Astrocyte of the spinal cord (primary cell): ENCODE measurements at places on chromosomes 2 and 18.

- no peak for DNase-seq
Measured at GRCh38 chr2:239605976-239606375, 205.2 kb upstream of the HDAC4 start.

DNA sequence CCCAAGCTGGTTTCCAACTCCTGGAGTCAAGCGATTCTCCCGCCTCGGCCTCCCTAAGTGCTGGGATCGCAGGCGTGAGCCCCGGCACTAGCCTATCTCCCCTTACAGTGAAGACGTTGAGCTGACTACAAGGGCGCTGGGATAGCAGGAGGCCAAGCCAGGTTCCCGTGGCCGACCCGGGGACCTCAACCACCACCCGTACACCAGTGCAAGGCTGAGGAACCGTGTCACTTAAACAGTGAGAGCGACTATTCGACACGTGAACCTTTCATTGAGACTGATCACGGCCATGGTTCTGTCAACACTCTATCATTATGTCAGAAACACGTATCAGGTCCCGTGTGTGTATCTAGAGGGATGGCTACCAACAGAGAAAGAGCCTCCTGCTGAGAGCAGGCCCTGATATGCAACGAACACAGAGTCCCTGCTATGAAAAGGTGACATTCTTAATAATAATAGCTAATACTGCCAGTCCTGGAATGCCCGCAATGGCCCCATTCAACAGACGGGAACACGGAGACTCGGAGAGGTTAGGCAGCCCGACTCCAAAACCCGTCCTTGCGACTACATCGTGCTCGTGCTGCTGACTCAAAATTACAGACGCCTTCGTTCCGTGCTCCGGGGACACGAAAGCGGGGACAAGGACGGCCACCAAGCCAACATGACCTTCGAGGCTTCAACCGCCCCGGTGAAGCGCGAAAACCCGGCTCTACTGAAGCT, 833 bp downstream of the AFG3L2 start:
- DNase-seq: no peak

- DNase-seq: no peak
Measured at GRCh38 chr2:65527451-65528240, 95.2 kb upstream of the SPRED2 start.

GRCh38 chr2:72033636-72034035, 114.0 kb downstream of the CYP26B1 start:
- no peak for DNase-seq

DNA sequence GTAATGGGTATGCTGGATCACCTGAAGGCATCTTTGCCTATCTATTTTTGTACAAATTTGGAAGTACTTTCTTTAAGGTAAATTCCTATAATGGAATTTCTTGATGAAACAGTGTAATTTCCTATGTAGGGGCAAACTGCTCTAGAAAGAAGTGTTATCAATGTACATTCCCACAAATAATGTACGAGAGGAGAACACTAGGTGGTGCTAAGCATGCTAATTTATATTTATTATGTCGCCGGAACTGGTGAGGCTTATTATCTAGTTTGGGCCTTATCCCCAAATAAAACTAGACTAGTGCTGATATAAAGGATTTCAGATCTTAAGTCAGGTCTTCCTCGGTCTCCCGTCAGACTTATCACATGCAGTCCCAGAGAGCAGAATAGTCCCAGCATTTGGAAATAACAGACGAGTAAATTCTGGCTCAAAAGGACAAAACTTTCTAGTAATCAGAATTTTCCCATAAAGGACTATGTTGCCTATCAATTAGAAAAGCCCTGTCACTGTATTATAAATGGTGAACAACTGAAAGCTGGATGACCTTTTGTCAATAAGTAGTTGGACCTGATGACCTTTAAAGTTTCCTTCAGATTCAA, 86.9 kb upstream of the RBBP8 start:
- no peak for DNase-seq

DNA sequence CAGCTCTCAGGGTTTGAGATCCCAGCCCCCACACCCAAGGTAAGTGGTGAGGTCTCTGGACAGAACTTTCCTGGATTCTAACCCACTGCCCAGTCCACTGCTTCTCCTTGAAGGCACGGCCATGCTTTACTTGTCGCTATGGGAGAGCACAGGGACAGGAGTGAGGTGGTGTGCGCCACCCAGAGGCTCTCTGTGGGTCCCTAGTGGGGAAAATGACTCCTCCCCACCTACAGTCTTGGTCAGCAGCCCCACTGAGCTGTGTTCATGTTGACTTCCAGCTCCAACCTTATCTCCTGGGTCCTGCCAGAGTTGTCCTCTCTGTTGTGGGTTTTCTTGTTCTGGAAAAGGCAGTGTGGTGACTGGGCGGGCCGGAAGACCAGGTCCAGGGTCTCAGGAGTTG, 11.1 kb downstream of the TET3 start:
- DNase-seq: no peak

- DNase-seq: no peak
Measured at GRCh38 chr2:71464389-71464788, 11.0 kb downstream of the DYSF start.

DNA sequence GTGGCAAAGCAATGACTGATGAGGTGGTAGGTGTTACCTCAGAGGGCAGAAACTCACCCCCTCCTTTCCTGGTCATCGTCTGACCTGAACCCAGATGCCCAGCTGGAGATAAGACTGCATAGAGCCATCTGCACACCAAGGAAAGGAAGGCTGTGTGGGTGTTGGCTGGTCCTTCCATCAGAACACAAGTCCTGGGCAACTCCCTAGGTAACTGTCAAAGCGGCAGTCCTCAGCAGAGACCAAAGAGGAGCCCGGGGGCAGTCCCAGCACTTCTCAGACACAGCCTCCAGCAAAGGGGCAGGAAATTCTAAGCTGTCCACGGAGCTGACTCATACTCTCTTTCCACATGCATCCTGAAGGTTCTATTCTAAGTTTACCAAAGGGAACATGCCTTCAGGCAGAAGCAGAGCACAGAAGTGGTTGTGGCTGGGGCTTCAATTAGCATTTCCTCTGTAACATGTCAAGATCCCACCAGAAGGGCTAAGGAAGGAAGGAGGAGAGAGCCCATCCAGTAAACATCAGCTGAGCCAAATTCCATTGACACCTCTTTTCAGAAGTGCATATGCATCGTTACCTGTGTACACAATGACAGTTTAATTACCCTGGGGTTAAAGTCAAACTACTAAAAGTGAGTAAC, 54.7 kb downstream of the SPRED2 start:
- DNase-seq: peak; percentile 75

DNA sequence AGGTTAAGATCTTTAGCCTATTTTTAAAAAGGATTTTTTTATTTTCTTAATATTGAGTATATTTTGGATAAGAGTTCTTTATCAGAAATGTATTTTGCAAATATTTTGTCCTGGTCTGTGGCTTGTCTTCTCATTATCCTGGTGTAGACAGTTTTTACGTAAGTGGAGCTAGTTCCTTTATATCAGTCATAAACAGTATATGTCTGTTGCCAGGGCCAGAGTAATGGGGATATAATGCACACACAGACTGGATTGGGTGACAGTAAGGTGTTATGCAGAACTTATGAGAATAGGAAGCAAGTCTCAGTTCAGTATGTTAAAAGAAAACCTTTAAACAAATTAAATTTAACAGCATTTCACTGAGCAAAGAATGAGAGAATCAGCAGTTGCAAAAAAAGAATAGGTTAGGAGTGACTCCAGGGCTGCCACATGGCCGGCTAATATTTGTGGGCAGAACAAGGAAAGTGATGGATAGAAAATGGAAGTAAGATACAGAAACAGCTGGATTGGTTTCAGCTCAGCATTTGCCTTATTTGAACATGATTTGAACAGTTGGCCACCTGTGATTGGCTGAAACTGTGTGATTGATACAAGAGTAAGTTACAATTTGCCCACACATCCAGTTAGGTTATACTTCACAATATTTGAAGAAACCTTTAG, 61.1 kb upstream of the ZNG1B start:
- DNase-seq: peak; percentile 4

GRCh38 chr2:104465981-104466380, 387.9 kb upstream of the POU3F3 start:
- no peak for DNase-seq

GRCh38 chr2:135849087-135849486, 12.1 kb upstream of the LCT start:
- DNase-seq: no peak

DNA sequence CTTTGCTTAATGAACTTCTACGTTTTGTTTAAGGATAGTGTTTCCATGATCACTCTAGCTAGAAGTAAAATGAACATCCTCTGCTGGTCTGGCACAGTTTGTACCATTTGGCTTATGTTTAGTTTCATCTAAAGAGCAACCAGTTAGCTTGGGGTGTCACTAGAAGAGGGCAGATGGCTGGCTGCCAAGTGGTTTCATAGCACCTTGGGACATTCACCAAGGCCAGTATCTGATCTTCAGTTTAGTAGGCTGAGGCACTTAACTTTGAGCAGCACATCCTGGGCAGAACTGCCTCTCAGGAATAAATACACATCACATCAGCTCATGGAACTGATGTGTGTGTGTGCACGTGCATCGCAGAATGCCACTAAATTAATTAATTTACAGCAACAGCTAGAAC, 68.4 kb downstream of the NXPH2 start:
- DNase-seq: no peak

GRCh38 chr2:188785061-188785460, 189.1 kb upstream of the COL3A1 start:
- no peak for DNase-seq

- no peak for DNase-seq
Measured at GRCh38 chr2:228181098-228182019, at the start of gene SPHKAP. SPHKAP (minus strand) TSS chr2:228181687; CDS start chr2:228181598, 89 bp downstream.

DNA sequence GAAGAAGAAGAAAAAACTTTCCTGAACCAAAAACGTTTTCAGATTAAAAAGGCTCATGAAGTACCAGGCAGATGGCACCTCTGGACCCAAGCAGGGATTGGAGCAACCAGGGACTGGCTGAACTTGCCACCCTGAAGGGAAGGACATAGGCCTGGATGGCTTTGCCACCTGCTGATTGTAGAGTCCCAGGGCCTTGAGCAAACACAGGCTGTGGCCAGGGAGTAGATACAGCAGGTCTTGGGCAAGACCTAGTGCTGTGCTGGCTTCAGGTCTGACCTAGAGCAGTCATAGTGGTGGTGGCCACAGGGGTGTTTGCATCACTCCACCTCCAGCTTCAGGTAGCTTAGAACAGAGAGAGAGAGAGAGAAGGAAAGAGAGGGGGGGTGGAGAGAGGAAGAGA, 231.5 kb upstream of the FBXO11 start:
- DNase-seq: no peak

GRCh38 chr18:50654658-50655550, 95.0 kb downstream of the MAPK4 start:
- DNase-seq: no peak

- DNase-seq: no peak
Measured at GRCh38 chr2:63052411-63053080, 1.9 kb downstream of the OTX1 start.

DNA sequence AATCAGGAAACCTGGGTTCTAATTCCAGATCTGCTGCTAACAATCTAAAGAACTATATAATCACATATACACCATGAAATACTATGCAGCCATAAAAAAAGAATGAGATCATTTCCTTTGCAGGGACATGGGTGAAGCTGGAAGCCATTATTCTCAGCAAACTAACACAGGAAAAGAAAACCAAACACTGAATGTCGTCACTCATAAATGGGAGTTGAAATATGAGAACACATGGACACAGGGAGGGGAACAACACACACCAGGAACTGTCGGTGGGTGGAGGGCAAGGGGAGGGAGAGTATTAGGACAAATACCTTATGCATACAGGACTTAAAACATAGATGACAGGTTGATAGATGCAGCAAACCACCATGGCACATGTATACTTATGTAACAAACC, 33.2 kb downstream of the CDH2 start:
- DNase-seq: no peak

DNA sequence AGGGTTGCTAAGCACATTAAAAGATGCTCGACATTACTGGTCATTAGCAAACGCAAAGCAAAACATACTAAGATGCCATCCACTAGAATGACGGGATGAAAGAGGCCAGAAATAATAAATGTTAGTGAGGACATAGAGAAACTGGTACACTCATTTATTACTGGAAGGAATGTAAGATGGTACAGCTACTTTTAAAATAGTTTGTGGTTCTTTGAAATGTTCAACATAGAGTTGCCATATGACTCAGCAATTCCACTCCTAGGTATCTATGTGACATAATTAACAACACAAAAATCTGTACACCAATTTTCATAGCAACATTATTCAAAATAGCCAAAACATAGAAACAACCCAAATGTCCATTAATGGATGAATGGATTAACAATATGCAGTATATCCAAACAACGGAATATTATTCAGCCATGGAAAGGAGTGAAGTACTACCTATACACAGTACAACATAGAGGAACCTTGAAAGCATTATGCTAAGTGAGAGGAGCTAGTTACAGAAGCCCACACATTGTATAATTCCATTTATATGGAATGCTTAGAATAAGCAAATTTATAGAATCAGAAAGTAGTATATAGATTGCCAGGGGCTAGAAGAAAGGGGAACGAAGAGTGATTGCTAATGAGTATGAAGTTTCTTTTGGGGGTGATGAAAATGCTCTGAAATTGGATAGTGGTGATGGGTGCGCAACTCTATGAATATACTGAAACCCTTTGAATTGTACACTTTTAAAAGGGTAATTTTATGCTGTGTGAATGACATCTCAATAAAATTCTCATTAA, 61.9 kb upstream of the IL1R1 start:
- peak; percentile 69 for DNase-seq

DNA sequence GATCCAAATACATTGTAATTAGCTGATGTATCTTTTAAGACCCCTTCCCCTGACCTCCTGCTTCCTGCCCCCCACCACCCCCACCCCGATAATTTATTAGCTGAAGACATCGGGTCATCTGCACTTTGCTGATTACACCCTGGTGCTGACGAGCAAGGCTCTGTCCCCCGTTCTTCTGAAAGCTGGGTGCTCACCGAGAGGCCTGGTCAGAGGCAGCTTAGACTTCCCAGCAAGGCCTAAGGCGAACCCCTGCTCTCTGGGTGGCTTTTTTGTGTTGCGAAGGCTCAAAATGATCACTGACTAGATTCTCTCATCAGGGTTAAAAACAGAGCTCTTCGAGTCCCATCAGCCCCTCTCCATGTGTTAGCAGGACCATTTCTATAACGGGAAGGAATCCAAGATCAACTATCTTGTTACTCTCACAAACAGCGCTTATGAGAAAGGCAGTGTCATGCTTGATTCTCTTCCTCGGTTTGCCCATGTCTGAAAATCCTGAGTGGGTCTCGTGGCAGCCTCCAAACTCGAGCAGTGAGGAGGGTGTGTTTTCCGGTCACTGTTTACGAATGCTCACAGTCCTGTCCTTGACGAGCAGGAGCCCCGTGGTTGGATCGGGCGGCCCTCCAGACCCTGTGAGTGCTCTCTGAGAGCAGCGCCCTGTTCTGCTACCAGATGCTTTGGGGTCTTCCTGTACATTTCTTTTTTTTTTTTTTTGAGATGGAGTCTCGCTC, 201.6 kb downstream of the HDAC4 start:
- peak; percentile 30 for DNase-seq

- DNase-seq: no peak
Measured at GRCh38 chr2:229884775-229885699, 36.8 kb downstream of the TRIP12 start.

- no peak for DNase-seq
Measured at GRCh38 chr2:160087854-160088745, 25.7 kb upstream of the PLA2R1 start.
